Stimulated activated CD4-positive, alpha-beta T cell treated with anti-CD3 and anti-CD28 coated beads, Interleukin-4, amount 100 ng/mL, for 4 hours (primary cell): ENCODE measurements at places on chromosomes 12 and 14.

- no peak for DNase-seq
Measured at GRCh38 chr12:110917467-110917866, 2.9 kb downstream of the MYL2 start.

- DNase-seq: peak; percentile 66
Measured at GRCh38 chr14:24339284-24340151, at the start of gene RIPK3. RIPK3 (minus strand) TSS chr14:24339991; CDS start chr14:24339826, 165 bp downstream.

GRCh38 chr12:78062786-78063185 is 232.1 kb downstream of the NAV3 start:
- no peak for DNase-seq

GRCh38 chr12:129673806-129674205 is 230.0 kb downstream of the TMEM132D start:
- no peak for DNase-seq

GRCh38 chr12:65742018-65743010 is 82.0 kb upstream of the HMGA2 start:
- DNase-seq: peak; percentile 14

- no peak for DNase-seq
Measured at GRCh38 chr14:29097476-29097875, 330.9 kb downstream of the FOXG1 start.

DNA sequence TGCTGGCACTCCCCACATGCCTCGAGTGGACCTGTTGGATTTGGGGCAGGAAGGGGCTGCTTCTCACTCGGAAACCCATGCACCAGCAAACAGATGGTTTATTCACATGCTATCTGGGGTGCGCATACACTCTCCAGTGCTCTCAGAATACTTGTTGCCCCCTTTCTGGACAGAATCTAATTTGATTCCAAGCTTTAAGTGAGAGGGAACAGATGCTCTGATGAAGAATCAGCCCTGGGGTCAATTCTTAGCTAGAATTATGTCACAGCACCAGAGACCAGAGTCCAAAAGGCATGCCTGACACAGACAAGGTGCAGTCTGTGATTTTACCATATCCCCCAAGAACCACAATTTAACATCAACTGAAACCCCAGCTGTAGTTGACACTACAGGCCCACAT is 83.8 kb downstream of the SPTB start:
- no peak for DNase-seq

- DNase-seq: no peak
Measured at GRCh38 chr12:44816446-44817017, 59.6 kb downstream of the NELL2 start.

GRCh38 chr12:5073853-5074252 is 30.2 kb downstream of the KCNA5 start:
- no peak for DNase-seq

DNA sequence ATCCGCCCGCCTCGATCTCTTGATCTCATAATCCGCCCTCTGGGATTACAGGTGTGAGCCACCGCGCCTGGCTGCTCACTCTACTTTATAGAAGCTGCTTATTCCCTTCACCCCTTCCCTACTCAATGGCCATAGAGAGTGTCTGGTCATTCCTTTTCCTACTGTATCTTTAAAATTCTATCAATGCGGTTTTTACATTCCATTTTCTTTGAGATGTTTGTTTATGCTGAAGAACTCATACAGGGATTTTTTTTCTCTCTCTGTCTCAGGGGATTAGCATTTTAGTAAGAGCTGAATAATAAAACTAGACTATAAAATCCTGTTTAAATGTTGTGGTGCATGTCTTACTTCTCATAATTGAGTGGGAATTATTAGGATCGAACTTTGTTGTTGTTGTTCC is 218.6 kb upstream of the FOXN3 start:
- DNase-seq: no peak

DNA sequence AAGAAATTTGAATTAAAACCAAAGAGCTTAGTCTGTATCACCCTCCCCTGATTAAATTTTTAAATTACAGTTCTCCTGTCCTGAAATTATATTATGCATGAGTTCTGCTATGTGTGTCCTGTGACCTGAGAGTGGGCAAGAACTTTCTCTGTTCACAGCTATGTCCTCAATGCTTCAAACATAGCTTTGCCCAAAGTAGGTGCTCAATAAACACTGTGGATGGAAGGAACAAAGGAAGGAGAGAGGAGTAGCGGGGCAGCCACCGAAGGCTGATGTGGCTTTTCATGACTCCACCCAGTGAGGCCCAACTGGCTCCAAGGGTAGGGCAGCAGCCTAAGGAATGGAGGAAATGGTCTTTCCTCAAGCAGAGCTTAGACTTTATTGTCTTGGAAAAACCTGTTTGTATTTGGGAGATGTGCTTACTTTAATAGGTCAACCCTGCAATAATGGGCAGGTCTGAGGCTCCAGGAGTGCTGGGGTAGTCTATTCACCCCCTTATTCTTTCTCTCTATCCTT is 7.6 kb upstream of the MARK3 start:
- DNase-seq: no peak

- no peak for DNase-seq
Measured at GRCh38 chr12:132695431-132695830, 8.0 kb downstream of the PXMP2 start.

- no peak for DNase-seq
Measured at GRCh38 chr12:124792961-124793441, 70.7 kb downstream of the SCARB1 start.

- no peak for DNase-seq
Measured at GRCh38 chr12:6964605-6965025, 5.8 kb downstream of the PHB2 start.

DNA sequence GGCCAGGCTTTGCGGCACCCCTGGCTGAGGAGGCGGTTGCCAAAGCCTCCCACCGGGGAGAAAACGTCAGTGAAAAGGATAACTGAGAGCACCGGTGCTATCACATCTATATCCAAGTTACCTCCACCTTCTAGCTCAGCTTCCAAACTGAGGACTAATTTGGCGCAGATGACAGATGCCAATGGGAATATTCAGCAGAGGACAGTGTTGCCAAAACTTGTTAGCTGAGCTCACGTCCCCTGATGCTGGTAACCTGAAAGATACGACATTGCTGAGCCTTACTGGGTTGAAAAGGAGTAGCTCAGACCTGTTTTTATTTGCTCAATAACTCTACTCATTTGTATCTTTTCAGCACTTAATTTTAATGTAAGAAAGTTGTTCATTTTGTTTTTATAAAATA is 9.9 kb downstream of the DYRK2 start:
- no peak for DNase-seq

- DNase-seq: no peak
Measured at GRCh38 chr12:47751561-47751960, 7.1 kb downstream of the RAPGEF3 start.

- DNase-seq: no peak
Measured at GRCh38 chr12:12201274-12201758, 65.5 kb downstream of the LRP6 start.

DNA sequence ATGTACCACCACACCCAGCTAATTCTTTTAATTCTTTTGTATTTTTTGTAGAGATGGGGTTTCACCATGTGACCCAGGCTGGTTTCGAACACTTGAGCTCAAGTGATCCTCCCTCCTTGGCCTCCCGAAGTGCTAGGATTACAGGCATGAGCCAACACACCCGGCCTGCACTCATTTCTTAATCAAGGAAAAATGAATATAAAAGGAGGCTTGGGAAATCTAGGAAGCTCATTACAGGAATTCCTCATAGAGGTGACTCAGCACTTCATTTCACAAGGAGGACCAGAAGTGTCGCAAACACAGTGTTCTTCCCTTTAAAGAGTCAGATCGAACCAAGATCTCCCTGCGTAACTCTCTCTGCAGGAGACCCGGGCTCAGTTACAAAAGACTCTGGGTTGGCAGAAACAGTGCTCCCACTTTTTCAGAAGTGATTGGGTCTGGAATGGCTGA is 30.3 kb downstream of the NFKBIA start:
- DNase-seq: no peak

- DNase-seq: no peak
Measured at GRCh38 chr14:91103116-91103515, 10.8 kb upstream of the DGLUCY start.

GRCh38 chr12:45648070-45648469 is 81.4 kb upstream of the ARID2 start:
- DNase-seq: no peak

DNA sequence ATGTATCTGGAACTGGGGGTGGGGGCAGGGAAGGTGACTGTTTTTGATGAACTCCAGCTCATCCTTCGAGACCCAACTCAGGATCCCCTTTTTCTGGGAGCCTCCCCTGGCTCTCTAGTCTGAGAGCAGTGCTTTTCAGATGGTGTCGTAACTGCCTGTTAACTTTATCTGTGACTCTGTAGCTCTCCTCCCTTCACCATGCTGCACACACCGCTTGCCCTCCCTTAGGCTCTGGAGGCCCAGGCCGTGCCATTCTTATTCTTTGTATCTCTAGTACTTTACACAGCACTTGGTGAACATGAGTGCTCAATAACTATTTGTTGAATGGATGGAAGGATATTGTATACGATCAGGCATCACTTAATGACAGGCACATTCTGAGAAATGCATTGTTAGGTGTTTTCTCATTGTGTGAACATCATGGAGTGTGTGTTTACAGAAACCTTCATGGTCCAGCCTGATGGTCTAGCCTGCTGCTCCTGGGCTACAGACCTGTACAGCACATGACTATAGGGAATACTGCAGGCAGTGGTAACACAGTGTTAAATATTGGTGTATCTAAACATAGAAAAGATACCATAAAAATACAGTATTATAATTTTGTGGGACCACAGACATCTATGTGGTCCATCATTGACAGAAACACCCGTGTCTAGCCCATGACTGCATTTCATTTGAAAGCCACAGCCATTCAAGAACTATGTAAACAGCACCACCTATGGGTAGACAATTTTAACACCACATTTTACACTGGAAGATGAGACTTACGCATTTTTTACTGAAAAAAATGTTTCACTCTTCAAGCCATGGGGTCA is 91.8 kb downstream of the EML1 start:
- DNase-seq: no peak

GRCh38 chr14:55802986-55803872 is 223.2 kb downstream of the KTN1 start:
- no peak for DNase-seq

DNA sequence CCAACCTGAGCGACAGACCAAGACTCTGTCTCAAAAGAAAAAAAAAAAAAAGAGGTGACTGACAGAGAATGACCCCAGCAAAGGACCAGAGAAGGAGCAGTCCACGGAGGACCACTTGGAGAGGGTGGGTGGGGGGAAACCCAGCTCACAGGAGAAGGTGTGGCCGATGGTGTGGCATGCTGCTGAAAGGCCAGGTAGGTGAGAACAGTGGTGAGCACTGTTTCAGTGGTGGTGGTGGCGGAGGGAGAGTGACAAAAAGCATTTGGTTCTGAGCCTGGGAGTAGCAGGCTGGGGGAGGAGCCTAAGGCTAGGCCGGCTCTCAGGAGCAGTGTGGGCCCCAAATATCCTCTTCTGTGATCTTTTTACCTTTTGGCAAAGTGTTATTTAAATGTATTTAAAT is 63.8 kb downstream of the IRF2BPL start:
- no peak for DNase-seq

DNA sequence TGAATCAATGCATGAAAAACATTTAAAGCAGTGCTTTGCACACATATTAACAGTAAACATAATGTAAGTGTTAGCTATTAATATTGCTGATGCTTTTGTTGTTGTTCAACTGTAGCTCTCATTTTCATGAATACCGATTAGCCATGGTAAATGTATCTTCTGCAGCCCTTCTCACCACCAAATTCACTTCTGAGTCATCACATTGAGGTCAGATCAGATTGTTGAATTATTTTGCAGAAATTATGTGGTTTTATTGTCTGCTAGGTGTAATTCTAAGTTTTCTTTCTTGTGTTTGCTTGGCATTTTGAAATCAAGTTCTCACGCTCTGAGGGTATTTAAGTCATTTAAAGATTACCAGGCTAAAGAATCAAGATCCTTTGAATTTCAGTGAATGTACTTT is 74.6 kb downstream of the AKAP6 start:
- DNase-seq: no peak

- DNase-seq: no peak
Measured at GRCh38 chr14:95096476-95096875, 60.9 kb downstream of the DICER1 start.

- DNase-seq: no peak
Measured at GRCh38 chr14:75461755-75462349, 34.0 kb downstream of the JDP2 start.

DNA sequence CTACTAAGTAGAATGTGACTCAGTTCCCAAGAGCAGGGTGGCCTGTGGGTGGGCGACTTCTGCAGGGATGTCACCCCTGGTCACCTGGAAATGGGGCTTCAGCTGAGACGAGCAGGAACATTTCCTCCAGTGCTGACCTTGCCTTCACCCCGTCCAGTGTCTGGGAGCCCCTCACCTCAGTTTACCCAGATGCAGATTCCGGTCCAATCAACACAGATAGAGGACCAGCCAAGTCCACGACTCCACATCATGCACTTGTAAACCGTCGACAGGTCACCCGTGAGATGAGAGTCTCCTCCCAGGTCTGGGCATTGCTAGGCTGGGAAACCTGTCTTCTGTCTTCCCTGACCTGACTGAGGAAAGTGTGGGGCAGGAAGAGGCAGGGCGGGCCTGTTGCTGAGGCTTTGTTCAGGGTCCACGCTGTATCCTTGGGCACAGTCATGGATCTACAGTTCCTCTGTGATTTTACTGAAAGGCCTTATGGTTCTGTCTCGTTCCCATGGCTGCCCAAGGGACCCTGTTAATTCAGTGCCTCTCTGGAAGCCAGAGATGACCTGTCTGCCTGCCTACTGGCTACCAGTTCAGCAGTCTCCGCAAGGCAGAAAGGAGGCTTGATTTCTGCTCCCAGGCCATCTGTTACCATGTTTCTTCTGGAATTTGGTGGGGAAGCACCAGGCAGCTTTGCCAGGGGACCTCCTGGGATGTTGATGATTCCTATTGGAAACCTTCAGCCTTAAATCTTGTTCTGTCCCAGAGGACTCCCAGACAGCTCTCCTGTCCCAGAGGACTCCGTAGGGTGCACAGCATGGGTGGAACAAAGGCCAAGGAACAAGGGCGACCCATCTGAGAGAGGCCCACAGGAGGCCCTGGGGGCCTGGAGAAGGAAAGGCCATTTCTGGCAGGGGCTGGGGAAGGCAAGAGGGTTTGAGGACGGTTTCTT is 288.5 kb upstream of the RTL1 start:
- no peak for DNase-seq

DNA sequence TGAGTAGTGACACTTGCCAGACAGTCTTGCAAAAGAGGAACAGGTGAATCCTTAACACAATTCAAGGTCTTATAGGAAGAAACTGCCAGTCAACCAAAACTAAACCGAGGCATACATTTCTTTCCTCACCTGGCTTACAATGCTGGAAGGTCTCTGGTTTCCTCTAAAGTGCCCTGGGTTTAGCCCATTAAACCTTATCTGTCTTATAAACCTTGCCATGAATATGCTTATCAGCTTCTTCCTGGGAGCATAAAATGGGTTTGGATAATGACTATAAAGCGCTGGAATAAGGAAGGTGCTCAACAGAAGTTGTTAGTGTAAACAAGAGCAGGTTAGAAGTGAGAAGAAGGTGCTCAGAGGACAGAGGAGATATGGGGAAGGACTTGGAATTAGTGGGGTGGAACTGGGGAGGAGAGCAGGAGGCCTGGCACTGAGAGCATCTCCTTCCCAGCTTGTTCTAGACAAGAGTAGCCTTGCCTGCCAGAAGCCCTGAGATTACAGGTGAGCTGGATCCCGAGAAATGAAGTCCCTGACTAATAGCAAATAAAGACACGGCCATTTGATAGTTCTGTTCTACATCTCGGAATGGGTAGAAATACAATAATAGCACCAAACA is 14.1 kb upstream of the GPRC5A start:
- no peak for DNase-seq

- no peak for DNase-seq
Measured at GRCh38 chr12:104011253-104011652, 38.7 kb downstream of the GLT8D2 start.
